Tongue (tissue), 3 donors: ENCODE measurements at places on chromosomes 6 and 20. TPM values are rescaled to one million over a fixed set of nuclear protein-coding genes. Genes with fewer than 3 reads are reported as not detected.

Gene DSP
- total RNA-seq, result 167 TPM

Gene VWA7
- total RNA-seq, result 2.3 TPM

Gene AHI1
- 34.0 TPM for total RNA-seq

Gene GGTLC1
- total RNA-seq, result not detected

Gene SLC44A4
- 1.7 TPM for total RNA-seq

Gene ANGPT4
- not detected for total RNA-seq

Gene BPIFA1
- total RNA-seq, result 109 TPM

Gene KIF16B
- total RNA-seq, result 33.1 TPM

Gene RBL1
- 12.9 TPM for total RNA-seq

Gene ELOVL4
- 2.7 TPM for total RNA-seq

Gene VNN1
- total RNA-seq, result 0.31 TPM

Gene TMEM151B
- under 0.01 TPM for total RNA-seq

Gene SNRPB
- 101 TPM for total RNA-seq

Gene CLVS2
- total RNA-seq, result 0.10 TPM

Gene MEI4
- 0.31 TPM for total RNA-seq

Gene GSTA2
- not detected for total RNA-seq

Gene MARCKS
- 127 TPM for total RNA-seq

Gene LY6G6F
- 0.82 TPM for total RNA-seq

Gene CAPN11
- total RNA-seq, result 0.72 TPM

Gene VEGFA
- total RNA-seq, result 170 TPM
